ENCODE measurements at places on chromosomes 1 and 21.

DNA sequence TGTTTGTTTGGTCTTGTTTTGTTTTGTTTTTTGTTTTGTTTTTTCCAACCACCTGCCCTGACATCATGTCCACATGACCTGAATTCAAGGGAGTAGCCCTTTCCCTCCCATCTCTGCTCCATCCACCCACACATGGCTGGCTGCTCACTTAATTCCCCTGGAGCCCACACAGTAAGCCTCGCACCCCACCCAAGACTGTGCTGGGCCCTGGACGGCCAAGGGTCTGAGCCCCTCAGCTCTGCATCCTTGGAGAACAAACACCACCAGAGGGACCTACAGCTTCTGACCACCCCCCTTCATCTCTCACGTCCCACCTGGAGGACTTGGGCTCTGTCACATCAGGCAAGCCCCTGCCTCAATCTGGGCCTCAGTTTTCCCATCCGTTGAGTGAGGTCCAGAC, 39.1 kb downstream of the MATN1 start:
- DNase-seq, result no peak

- no peak for DNase-seq
Observed at GRCh38 chr1:22582661-22583635, 19.7 kb downstream of the EPHA8 start.

GRCh38 chr1:43270421-43271095, 775 bp downstream of the TMEM125 start:
- DNase-seq, result no peak

DNA sequence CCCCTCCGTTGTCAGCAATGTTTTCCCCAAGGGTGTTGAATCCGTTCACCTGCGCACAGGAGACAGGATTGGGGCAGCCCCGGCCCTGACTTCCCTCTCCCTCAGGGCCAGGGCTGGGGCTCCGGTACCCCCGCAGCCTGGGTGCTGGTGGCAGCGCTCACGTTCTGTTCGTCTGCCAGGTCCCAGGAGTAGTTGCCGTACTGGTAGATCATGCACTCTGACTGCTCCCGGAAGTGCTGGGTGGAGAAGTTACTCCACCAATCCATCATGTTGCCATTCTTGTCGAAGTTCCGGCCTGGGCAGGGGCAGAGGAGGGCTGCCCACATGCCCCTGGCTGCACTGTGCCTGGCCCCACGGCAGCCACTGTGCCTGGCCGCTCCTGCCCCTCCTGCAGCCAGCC, 6.1 kb downstream of the PRXL2B start:
- DNase-seq, result no peak

- no peak for DNase-seq
Observed at GRCh38 chr1:81409262-81409661, 391.5 kb upstream of the ADGRL2 start.

DNA sequence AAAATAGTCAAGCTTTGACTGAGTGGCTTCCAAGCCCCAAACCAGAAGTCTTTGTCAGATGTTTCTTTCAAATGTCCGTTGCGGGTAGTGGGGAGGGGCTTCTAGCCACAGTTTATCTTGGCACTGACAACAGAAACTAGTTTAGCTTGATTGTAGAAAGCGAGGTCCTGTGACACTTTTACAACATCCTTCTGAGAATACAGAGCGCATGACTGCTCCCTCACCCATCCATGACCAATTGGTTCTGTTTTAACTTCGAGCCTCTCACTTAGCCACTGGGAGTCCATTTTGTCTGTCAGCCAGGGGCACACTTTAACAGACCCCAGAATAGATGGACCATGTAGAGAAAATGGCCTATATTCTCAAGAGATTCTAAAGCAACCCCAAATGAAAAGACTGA, 199.2 kb upstream of the ST6GALNAC5 start:
- DNase-seq, result peak; percentile 89

DNA sequence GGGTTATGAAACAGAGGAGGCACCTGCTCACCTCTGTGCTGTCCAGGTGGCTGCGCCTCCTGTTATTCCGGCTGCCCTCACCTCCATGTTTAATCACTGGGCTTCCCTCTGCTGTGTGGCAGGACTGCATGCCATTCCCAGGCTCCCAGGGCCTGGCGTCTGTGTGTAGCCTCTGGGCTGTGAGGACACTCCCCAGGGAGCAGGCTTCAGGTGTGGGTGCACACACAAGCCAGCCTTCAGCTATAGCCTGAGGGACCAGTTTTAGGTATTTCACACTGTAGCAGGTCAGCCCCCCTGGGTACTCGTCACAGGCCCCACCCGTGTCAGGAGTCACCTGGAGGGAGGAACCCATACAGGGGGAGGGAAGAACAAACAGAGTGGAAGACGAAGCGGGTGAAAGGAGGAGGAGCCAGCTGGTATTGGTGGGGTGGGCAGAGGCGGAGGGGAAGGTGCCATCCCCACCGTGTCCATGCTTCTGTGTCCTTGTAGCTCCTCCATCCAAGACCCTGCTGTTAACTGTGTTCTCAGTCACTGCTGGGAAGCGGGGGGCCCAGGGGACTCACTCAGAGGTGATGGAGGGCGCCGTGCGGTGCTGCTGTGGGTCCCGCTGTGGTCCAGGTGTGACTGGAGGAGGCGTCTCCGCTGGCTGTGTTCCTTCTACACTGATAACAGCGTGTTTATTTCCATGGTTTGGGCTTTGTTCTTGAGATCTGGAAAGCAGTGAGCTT, 158.6 kb downstream of the PGBD5 start:
- no peak for DNase-seq

DNA sequence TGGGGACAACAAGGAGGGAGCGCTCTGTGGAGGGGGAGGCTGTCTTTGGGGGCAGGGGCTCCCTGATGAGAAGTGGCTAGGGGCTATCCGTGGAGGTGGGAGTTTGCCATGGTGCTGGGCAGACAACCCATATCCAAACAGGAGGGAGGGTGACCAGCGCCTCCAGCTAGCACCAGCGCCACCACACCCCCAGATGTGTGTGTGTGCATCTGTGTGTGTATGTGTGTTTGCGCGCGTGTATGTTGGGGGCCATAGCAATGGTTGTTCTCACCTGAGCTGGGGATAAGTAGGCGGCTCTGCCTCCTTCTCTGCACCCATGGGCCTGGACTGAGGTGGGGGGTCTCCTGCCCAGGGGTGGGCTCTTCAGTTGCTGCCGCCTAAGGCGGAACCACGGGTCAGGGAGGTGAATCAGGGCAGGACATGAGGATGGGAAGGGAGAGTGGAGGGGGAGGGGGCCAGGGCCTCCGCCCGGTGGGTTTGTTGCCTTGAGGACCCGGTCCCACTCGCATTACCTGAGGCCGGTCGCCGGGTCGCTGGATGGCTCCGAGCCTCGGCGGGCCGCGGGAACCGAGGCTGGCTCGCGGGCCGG, 345 bp downstream of the HPCAL4 start:
- no peak for DNase-seq

Measured in foreskin melanocyte (primary cell).